ENCODE measurements at places on chromosomes 3 and 15. TPM values are rescaled to one million over a fixed set of nuclear protein-coding genes. Genes with fewer than 3 reads are reported as not detected.
A peak's percentile ranks its signal among the peaks of the same experiment; 100 is the strongest.

DNA sequence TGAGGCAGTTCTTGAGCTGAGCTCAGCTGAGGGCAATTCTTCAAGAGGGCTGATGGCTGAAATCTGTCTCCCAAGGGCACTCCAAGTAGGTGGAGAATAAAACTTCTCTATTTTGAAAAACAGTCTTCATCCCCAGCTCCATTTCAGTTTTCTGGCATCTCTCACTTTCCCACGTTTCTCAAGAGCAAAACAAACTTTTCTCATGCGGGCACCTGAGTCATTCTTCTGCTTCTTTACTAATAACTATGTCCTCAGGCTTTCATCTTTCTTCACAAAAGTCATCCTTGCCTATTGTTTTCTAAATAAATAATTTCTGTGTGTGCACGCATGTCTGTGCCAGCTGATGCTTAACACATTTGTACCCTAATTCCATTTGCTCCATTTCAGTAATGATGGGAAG is 96.1 kb upstream of the NUDT16 start:
- DNase-seq = no peak
- H3K36me3 ChIP-seq = no peaks in the 10 kb centered on the region
- no peak overlapping the region for H3K4me3 ChIP-seq
- no peak overlapping the region for H3K27ac ChIP-seq

- H3K36me3 ChIP-seq = no peaks in the 10 kb centered on the region
- no peaks in the 10 kb centered on the region for H3K4me1 ChIP-seq
- H3K4me3 ChIP-seq = no peak overlapping the region
- no peak for DNase-seq
Measured at GRCh38 chr15:52503788-52504496, 24.7 kb downstream of the MYO5A start.

GRCh38 chr3:52175416-52176179 is 21.4 kb upstream of the POC1A start:
- no peak for DNase-seq
- H3K27me3 ChIP-seq = no peaks in the 10 kb centered on the region
- no peak overlapping the region for H3K4me3 ChIP-seq
- H3K27ac ChIP-seq = no peak overlapping the region
- no peaks in the 10 kb centered on the region for H3K36me3 ChIP-seq

- no peak for DNase-seq
- no peak overlapping the region for H3K4me3 ChIP-seq
- H3K27ac ChIP-seq = no peak overlapping the region
- no peaks in the 10 kb centered on the region for H3K36me3 ChIP-seq
Measured at GRCh38 chr3:193853511-193854219, 260.7 kb downstream of the OPA1 start.

GRCh38 chr3:178206521-178206920 is 329.7 kb upstream of the KCNMB2 start:
- H3K4me1 ChIP-seq = no peaks in the 10 kb centered on the region
- no peaks in the 10 kb centered on the region for H3K27me3 ChIP-seq
- no peak overlapping the region for H3K27ac ChIP-seq
- DNase-seq = no peak

GRCh38 chr3:38453913-38454177 is 155 bp downstream of the ACVR2B start:
- peak overlapping the region; percentile 38 for H3K27ac ChIP-seq
- peaks cover 21% of the 10 kb centered on the region for H3K4me1 ChIP-seq
- peak overlapping the region; percentile 94 for H3K4me3 ChIP-seq
- no peak for DNase-seq
- H3K36me3 ChIP-seq = no peaks in the 10 kb centered on the region

DNA sequence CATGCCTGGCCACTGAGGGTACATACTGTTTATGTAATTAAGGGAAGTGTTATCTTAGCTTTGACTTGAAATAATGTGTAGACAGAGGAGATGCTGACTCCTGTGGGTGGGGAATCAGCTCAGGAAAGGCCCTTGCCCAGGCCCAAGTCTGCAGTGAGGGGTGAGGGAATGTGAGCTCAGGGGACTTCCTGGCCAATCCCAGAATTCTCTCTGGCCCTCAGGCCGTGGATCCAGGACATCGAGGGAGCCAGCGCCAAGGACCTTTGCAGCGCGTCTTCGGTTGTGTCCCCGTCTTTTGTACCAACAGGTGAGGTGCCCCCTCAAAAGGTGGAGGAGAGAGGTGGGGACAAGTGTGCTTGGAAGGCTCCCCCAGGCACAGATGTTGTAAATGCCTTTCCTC is 6.4 kb downstream of the CIB1 start:
- H3K4me1 ChIP-seq = peaks cover 14% of the 10 kb centered on the region
- H3K27ac ChIP-seq = no peak overlapping the region
- peaks cover 62% of the 10 kb centered on the region for H3K36me3 ChIP-seq
- no peak for DNase-seq

- no peak overlapping the region for H3K4me3 ChIP-seq
- H3K27me3 ChIP-seq = no peaks in the 10 kb centered on the region
- H3K27ac ChIP-seq = no peak overlapping the region
- H3K36me3 ChIP-seq = no peaks in the 10 kb centered on the region
Measured at GRCh38 chr3:17349093-17349492, 393.3 kb downstream of the TBC1D5 start.

DNA sequence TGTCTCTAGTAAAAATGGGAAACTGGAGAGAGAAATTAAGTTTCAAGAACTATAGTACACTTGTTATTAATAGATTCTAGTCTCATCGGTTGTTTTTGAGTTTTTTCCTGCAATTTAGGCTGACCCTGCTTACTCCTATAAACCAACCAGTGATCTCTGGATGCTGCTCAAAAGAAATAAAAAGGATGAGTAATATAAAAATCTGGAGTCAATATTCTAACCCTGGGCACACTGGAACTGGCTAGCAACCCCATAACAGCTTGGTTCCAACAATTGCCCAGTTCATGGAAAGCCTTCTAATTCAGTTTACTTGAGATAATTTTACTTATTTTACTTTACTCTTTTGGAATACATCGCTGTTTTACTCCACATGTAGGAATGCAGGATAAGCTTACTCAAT is 211.6 kb downstream of the GBE1 start:
- H3K27ac ChIP-seq = peak overlapping the region; percentile 67
- no peak overlapping the region for H3K4me3 ChIP-seq
- H3K36me3 ChIP-seq = no peaks in the 10 kb centered on the region
- no peak for DNase-seq

DNA sequence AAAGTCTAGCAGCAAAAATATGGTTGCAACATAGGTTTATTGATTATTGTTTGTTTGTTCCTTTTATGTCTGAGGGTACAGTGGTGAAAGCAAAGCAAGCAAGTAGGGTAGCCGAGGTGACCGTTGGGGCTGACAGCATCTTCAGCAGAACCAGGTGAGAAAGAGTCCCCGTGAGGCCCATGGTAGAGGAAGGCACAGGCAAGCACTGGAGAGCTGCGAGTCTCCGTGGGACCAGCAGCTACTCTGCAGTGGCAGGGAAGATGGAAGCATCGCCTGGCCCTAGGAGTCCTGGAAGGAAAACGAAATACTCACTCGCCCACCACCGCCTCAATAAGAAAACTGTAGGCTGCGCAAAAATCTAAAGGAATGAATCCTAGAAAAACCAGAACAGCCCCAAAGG is 25.3 kb upstream of the GABRA5 start:
- H3K4me3 ChIP-seq = no peak overlapping the region
- DNase-seq = no peak
- H3K36me3 ChIP-seq = no peaks in the 10 kb centered on the region
- no peak overlapping the region for H3K27ac ChIP-seq
- H3K4me1 ChIP-seq = no peaks in the 10 kb centered on the region
- H3K27me3 ChIP-seq = no peaks in the 10 kb centered on the region

GRCh38 chr3:43180694-43181093 is 74.8 kb upstream of the POMGNT2 start:
- H3K4me1 ChIP-seq = no peaks in the 10 kb centered on the region
- DNase-seq = no peak
- H3K4me3 ChIP-seq = no peak overlapping the region

- no peaks in the 10 kb centered on the region for H3K27me3 ChIP-seq
- H3K4me1 ChIP-seq = peaks cover 16% of the 10 kb centered on the region
- H3K27ac ChIP-seq = no peak overlapping the region
- H3K4me3 ChIP-seq = no peak overlapping the region
- no peak for DNase-seq
Measured at GRCh38 chr3:172591876-172592771, 68.9 kb upstream of the TNFSF10 start.

DNA sequence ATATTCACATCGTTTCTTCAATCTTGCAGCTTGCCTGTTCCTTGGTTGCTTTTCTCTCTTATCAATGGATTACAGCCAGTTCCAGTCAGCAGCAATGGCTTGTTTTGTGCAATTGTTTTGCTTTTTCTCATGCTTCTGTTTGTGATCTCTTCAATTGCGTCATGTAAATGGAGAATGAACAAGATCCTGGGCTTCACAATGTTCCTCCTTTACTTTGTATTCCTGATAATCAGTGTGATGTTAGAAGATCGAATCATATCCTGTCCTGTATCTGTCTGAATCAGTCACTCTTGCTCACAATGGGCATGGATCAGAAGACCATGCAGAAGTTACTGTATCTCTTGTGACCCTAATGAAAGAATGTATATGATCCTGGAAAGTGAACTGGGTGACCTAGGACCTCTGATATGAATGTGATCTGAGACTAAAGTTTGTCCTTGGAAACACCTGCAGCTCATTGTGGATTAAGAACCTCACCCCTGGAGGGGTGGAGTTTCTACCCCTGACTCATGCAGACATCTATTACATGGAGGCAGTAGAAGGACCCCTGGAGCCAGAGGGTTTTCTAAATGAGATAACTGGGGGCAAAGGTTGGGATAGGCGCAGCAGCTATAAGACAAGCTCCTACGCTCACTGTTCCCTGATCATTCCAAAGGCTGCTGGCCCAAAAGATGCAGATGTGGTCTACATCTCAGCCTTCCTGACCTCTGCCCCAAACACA is 32.2 kb downstream of the SLC24A1 start:
- H3K36me3 ChIP-seq = peaks cover 3% of the 10 kb centered on the region
- no peaks in the 10 kb centered on the region for H3K4me1 ChIP-seq
- no peaks in the 10 kb centered on the region for H3K27me3 ChIP-seq
- DNase-seq = no peak
- H3K27ac ChIP-seq = no peak overlapping the region

DNA sequence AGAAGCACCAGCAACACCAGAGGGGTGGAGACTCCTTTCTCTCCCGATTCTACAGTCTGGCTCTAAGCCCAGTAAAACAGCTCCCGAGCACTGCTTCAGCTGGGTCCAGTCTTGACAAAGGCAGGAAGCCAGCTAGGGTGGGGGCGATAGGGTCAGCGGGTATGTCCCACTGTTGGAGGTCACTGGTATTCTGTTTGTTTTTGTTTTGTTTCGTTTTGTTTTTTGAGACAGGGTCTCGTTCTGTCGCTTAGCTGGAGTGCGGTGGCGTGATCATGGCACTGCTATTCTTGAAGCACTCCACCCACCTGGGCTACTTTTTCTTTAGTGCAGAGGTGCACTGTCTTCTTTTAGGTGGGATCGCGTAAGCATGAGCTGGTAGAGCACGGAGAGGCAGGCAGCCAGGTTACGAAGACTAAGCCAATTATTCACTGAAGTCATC is 16.3 kb downstream of the GCSAM start:
- H3K27me3 ChIP-seq = no peaks in the 10 kb centered on the region
- H3K36me3 ChIP-seq = no peaks in the 10 kb centered on the region
- no peak overlapping the region for H3K4me3 ChIP-seq

The SPATA12 gene
- not detected for total RNA-seq

The RTP1 gene
- not detected for total RNA-seq

The SNRPN gene
- total RNA-seq = 192 TPM

The LIPC gene
- total RNA-seq = not detected

The APOD gene
- 135 TPM for total RNA-seq

The GCNT3 gene
- not detected for total RNA-seq

The MAGI1 gene
- total RNA-seq = 88.5 TPM

The GABRA5 gene
- not detected for total RNA-seq

The EAF2 gene
- 5.1 TPM for total RNA-seq

The HYPK gene
- total RNA-seq = 9.2 TPM

The TRIM42 gene
- total RNA-seq = not detected

The LMAN1L gene
- not detected for total RNA-seq

The ITPKA gene
- 4.4 TPM for total RNA-seq

The HCN4 gene
- not detected for total RNA-seq

The ESYT3 gene
- 7.1 TPM for total RNA-seq

The ACTRT3 gene
- total RNA-seq = 3.1 TPM

The TBL1XR1 gene
- 67.0 TPM for total RNA-seq

The MYZAP gene
- total RNA-seq = 6.8 TPM
